ENCODE measurements at places on chromosomes 2 and 18.

GRCh38 chr2:59077026-59077725 is 836.1 kb upstream of the FANCL start:
- DNase-seq: no peak

- no peak for DNase-seq
These were observed 70.3 kb upstream of the NCK2 start for GRCh38 chr2:105674401-105674800.

- DNase-seq: no peak
These were observed 180.1 kb downstream of the PRPF40A start for GRCh38 chr2:152537081-152537651.

- DNase-seq: no peak
These were observed 222.3 kb downstream of the MYT1L start for GRCh38 chr2:2108756-2109155.

DNA sequence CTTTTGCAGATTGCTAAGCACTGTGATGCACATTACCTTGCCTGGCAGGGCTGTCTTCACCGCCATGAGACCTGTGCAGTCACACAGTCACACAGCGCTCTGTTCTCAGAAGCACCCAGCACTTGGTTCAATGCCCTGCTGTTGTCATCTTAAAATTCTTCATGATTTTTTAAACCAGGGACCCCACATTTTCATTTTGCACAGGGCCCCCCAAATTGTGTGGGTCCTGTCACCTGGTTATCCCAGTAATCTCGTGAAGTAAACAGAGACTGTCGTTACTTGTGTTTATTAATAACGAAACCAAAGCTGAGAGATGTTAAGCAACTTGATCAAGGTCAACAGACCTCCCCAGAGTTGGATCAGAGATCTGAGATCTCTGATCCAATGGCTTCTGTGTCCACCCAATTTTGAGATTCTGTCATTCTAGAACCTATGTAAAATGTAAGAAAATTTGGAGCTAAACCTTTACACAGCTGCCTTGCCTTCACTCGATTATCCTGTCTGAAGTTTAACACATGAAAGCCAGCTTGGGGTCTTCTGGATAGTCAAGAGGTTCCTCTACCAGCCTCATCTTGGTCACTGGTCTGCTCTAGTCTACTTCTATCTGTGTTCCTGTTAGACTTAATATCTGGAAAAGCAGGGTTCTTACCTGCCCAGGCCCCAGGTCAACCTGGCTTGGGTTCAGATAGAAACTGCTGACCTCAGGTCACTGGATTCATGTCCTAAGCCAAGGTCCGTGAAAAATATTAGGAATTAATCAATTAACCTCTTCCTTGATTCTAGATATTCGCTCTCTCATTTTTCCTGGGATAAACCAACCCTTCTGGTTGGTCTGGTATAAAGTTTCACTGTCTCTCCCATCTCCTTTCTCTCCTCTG is 13.7 kb upstream of the TTC39C start:
- DNase-seq: no peak

GRCh38 chr2:100039291-100039980 is 103.0 kb downstream of the AFF3 start:
- DNase-seq: no peak

GRCh38 chr2:57156231-57156924 is 890.2 kb upstream of the VRK2 start:
- no peak for DNase-seq

GRCh38 chr2:18690342-18690741 is 101.0 kb upstream of the NT5C1B start:
- no peak for DNase-seq

DNA sequence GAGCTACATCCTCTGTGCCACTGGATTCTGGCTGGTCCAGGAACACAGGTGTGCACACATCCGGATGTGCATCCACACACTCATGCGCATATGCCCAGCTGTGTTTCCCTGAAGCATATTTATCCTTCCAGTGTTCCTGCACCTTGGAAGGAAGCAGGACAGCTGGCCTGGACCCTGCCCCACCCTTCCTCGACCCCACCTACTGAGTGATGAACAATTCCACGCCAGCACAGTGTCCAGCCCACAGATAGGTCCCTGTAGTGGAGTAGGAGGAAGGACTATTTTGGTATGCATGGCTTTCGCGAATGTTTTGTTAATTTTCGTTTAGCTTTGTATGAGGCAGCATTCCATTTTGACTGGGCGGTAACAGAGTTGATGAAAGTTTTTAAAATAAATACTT is 211.5 kb downstream of the AGAP1 start:
- no peak for DNase-seq

DNA sequence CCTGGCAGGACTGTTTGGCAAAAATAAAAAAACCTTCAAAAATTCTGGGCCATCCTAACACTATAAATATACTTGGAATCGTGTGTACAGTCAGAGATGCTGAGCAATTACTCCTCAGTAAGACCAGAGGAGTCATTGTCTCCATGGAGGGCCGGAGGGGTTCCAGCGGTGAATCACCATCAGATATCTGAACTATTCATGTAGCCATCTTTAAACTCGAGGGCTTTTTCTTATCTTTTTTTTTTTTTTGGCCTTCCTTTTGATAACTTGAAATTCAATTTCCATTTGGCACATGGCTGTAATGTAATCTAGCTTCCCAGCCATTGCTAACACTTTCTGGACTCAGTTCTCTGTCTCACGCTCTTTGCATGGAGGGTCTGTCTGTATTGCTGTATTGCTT is 7.4 kb upstream of the FHL2 start:
- DNase-seq: peak; percentile 76

- DNase-seq: no peak
These were observed 152.6 kb upstream of the CYP26B1 start for GRCh38 chr2:72300147-72300684.

GRCh38 chr2:114610677-114611076 is 168.2 kb downstream of the DPP10 start:
- DNase-seq: no peak
